Head of caudate nucleus (tissue), 42 donors: ENCODE measurements at places on chromosomes 7 and 10.
A peak's percentile ranks its signal among the peaks of the same experiment; 100 is the strongest.

- no peak for DNase-seq
Measured at GRCh38 chr7:142838461-142839213, 16.2 kb upstream of the EPHB6 start.

DNA sequence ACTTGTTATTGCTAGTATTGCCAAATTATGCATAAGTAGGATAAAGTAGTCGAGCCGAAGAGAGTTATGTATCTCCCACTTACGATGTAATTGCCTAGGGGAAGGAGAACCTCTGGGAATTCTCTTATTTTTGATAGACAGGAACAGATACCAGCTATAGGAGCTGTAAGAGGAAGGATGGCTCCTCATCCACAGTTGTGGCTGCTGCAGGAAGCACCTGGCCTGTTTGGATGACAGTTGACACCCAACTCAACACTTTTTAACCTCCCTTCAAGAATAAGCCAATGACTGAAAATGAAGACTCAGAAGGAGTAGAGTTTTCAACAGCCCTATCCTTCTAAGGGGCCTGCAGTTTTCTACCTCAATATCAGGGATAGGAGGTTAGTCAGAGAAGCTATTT lies 6.3 kb downstream of the DYDC1 start:
- no peak for DNase-seq

GRCh38 chr7:94975336-94975735 lies 67.9 kb downstream of the PPP1R9A start:
- no peak for DNase-seq

- no peak for DNase-seq
Measured at GRCh38 chr10:3745521-3745920, 39.5 kb downstream of the KLF6 start.

GRCh38 chr7:18859318-18859717 lies 258.1 kb downstream of the TWIST1 start:
- DNase-seq, result no peak

- no peak for DNase-seq
Measured at GRCh38 chr7:55094092-55094690, 75.4 kb downstream of the EGFR start.

GRCh38 chr7:105224884-105225651 lies 163.7 kb downstream of the SRPK2 start:
- no peak for DNase-seq

GRCh38 chr10:91206837-91207474 lies 13.5 kb upstream of the PCGF5 start:
- DNase-seq, result no peak

- peak; percentile 41 for DNase-seq
Measured at GRCh38 chr10:121188005-121188404, 336.8 kb downstream of the WDR11 start.

- no peak for DNase-seq
Measured at GRCh38 chr7:8134089-8134733, 127.8 kb downstream of the ICA1 start.

- no peak for DNase-seq
Measured at GRCh38 chr10:94105226-94105625, 111.5 kb downstream of the PLCE1 start.

DNA sequence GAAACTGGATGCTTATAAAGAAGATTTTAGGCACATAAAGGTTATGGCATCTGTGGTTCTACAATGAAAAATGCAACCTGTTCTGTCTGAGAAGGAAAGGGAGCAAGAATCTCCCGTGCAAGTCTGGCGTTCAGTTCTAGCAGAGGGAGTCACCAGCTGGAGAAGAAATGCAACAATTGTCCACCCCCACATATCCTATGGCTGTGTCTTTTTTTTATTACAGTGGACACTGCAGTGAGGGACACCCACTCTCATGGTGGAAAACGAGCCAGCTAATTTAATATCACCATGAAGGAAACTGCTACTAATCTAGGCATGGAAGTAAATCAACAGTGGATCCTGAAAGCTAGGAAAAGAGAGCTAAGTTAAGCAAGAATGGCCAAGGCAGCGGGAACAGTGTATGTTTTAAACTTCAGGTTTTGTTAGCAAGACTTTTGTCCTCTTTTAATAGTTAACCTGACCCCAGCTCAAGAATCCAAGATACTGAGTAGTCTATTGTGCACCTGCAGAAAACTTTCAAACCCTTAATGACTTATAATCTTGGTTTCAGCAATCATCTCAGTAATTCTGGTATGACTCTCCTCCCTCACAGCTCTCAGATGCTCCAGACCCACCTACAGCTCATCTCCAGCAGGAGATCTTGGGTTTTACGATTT lies 149.3 kb downstream of the FGFR2 start:
- no peak for DNase-seq

DNA sequence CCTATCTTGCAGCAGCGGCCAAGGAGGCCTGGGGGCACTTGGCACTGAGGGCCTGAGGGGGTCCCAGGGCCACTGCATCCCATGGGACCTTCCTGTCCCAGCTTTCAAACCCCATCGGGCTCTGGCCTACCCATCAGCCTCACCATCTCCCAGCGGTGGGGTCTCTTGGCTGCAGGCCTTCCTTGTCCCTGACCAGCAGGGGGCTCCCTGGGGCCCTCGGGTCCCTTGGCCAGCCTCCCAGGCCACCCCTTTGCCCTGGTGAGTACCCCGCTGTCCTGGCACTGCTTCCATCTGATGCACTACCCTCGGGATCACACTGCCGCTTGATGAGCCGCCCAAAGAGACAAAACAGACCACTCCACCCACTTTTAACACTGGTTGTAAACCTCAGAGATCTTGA lies 43.5 kb downstream of the YKT6 start:
- DNase-seq, result no peak

GRCh38 chr7:24301703-24302102 lies 17.7 kb downstream of the NPY start:
- DNase-seq, result no peak

DNA sequence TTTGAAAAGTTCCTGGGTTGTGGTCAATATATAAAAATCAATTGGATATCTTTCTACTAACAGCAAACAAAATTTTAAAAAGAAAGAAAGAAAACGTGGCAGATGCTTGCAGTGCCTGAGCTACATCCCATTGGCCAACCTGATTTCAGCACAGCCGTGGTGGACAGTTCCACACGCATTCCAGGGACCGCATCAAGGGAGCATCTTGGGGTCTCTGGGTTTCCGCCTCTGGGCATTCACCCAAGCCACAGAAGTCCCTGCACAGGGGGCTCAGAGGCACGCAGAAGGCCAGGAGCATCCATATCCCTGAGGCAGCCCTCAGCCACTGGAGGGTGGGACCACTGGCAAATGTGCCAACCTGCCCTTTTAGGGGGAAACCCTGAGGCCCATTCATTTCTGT lies 254.5 kb upstream of the RNF32 start:
- no peak for DNase-seq

- no peak for DNase-seq
Measured at GRCh38 chr10:51436805-51437204, 262.6 kb downstream of the CSTF2T start.

GRCh38 chr7:140640727-140641523 lies at the start of gene DENND2A:
DENND2A (minus strand) TSS chr7:140640813; CDS start chr7:140602397, 38,416 bp downstream.
- DNase-seq, result peak; percentile 83

GRCh38 chr7:135168001-135168400 lies 2.5 kb downstream of the CYREN start:
- no peak for DNase-seq

- DNase-seq, result no peak
Measured at GRCh38 chr7:129089521-129090212, 34.8 kb upstream of the TNPO3 start.

- DNase-seq, result no peak
Measured at GRCh38 chr10:90484518-90484917, 373.3 kb downstream of the HTR7 start.

DNA sequence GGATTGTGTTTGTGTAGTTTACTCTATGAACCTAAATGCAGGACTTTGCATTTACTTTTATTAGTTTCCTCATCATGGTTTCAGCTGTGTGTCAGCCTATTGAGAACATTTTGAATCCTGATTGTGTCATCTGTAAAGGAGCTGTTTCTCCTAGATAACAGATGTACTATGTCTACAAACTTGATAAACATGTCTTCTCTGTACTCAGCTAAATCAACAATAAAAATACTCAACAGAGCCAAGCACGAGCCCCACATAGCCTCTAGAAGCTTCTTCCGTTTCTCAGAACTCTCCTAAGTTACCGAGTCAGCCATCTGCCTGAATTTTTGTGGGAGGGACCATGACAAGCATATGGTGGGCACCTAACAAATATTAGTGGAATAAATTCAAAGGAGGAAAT lies 234.7 kb downstream of the SKAP2 start:
- no peak for DNase-seq

- DNase-seq, result no peak
Measured at GRCh38 chr10:80468806-80469421, 14.8 kb downstream of the TSPAN14 start.

- DNase-seq, result no peak
Measured at GRCh38 chr7:71457846-71458590, 326.1 kb downstream of the GALNT17 start.

GRCh38 chr7:90723233-90723632 lies 127.1 kb downstream of the CDK14 start:
- DNase-seq, result no peak

GRCh38 chr10:75234683-75235374 lies 928 bp downstream of the COMTD1 start:
- DNase-seq, result no peak

DNA sequence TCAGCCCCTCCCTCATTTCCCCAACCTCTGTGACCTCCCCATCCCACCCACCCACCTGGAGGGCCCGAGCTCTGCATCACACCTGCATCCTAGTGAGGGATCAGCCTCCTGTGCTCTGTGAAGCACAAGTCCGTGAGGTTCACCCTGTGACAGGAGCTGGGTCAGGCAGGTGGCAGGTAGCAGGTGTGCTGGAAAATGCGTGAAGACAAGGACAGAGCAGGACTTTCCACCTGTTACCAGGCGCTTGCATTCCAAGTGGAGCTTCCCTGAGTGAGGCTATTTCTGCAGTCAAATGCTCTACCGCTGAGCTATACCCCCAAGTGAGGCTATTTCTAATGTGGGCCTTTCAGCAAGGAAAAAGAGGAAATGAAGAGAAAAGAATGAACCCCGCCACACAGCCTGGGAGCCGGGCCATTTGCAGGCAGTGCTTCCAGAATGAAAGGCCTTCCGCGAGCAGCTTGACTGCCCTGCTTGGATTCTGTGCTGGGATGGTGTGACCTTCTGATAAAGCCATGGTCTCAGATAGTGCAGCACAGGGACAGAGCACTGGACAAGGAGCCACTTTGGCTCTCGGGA lies 13.3 kb upstream of the CPXM2 start:
- no peak for DNase-seq

DNA sequence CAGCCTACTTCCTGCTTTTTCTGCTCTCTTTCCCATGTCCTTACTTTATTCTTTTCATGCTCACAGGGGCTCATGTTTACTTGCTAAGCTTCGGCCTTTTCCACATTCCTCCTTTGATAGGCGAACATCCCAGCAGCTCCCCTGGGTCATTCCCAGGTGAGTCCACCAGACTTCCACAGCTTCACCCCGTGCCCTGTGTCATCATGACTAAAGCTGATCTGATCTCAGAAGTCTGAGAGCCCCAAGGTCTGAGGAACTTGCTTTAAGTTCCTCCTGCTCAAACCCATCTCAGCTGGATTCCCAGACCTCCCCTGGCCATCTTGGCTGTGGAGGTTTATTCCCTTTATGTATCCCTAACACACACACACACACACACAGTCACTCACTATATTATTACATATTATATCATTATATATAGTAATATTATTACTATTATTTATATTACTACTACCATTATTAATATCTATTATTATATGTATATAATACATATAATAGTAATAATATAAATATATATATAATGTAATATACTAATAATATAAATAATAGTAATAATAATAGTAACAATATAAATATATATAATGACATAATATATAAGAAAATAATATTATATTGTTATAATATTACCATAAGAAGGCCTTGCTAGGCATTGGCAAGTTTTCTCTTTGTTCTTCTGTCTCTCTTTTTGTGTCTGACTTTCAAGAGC lies 295.9 kb downstream of the PTEN start:
- no peak for DNase-seq

- no peak for DNase-seq
Measured at GRCh38 chr7:41756650-41757182, 53.8 kb upstream of the INHBA start.

GRCh38 chr10:118723466-118723865 lies 31.3 kb downstream of the CACUL1 start:
- no peak for DNase-seq

GRCh38 chr7:31440511-31440910 lies 73.4 kb upstream of the ITPRID1 start:
- DNase-seq, result no peak

GRCh38 chr7:92750946-92751345 lies 85.4 kb downstream of the CDK6 start:
- DNase-seq, result no peak

- no peak for DNase-seq
Measured at GRCh38 chr10:84344526-84344925, 16.1 kb downstream of the CCSER2 start.

DNA sequence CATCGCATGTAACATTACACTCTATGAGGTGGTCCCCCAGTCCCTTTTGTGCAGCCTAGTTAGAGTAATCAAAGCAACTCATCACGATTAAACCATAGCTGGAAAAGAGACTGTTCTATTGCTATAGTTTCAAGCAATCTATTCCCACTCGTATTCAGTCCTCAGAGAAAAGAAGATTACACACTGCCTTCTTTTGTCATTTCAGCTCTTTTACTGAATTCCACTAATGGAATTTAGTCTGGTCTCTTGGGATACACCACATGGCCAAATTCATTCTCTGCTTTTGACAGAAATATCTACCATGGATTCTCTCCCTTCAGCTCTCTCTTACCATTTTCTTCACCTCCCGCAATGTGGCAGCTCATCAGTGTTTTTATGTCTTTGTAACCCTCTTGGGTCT lies 108.9 kb upstream of the HDAC9 start:
- no peak for DNase-seq

DNA sequence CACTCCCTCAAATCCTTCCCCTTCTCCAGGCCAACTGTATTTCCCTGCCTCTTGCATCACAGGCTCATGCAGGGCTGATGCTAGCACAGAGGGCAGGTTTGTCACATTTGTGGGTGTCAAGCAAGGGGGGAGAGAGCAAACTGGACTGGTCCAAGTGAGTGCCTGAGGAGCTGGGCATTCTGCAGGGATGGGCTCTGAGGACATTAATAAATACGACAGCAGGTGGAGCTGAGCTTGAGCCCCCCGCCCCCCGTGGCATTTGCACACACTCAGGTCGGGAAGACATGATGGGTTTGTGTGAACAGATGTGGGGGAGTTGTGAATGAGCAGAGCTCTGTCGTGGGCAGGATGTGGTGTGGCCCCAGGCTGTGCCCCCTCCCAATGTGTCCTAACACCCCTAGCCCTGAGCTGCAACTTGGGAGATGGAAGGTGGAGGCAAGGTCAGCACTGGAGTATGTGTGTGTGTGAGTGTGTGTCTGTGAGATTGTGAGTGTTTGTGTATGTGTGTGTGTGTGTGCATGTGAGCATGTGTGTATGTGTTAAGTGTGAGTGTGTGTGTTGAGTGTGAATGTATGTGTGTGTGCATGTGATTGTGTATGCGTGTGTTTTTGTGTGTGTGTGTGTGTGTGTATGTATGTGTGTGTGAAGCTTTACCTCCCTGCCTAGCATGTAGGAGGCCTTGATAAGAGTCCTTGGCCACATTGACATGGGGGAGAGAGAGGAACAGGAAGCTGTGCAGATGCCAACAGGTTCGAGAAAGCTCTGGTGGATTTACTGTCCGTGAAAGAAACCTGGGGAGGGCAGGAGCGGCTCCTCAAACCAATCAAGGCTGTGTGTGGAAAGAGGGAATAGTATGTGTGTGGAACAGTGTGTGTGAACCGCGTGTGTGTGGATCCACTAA lies 9.1 kb downstream of the RASSF4 start:
- no peak for DNase-seq

- DNase-seq, result no peak
Measured at GRCh38 chr10:58952747-58953466, 223.5 kb upstream of the PHYHIPL start.

- DNase-seq, result peak; percentile 3
Measured at GRCh38 chr10:125708971-125709503, 10.5 kb upstream of the EDRF1 start.
